ENCODE measurements at places on chromosomes 5 and 9. TPM values are rescaled to one million over a fixed set of nuclear protein-coding genes. Genes with fewer than 3 reads are reported as not detected.
A peak's percentile ranks its signal among the peaks of the same experiment; 100 is the strongest.

The SVEP1 gene
- 28.5 TPM for total RNA-seq

- no peaks in the 10 kb centered on the region for H3K27me3 ChIP-seq
- H3K27ac ChIP-seq, result no peak overlapping the region
- H3K4me1 ChIP-seq, result no peaks in the 10 kb centered on the region
These were observed 66.4 kb upstream of the PIK3R1 start for GRCh38 chr5:68149189-68149588.

The LCN1 gene
- total RNA-seq, result not detected

The TNC gene
- 28.4 TPM for total RNA-seq

DNA sequence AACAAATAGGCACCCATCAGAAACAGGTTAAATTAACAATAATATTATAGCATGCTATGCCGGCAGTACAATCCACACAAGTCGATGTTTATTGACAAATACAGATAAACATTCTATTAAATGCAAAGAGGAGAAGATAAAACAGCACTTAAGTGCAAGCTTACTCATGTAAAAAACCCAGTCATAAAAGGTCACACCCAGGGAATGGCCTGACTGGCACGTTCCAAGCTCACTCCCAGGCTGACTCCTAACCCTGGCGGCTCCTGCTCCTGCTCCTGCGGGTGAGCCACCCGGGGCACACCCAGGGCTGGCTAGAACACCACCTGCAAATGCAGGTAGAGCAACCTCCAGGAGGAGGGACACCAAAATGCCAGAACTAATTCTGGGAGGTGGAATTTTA lies 66.9 kb downstream of the SEMA4D start:
- no peak overlapping the region for H3K27ac ChIP-seq
- H3K4me1 ChIP-seq, result peaks cover 45% of the 10 kb centered on the region
- H3K4me3 ChIP-seq, result no peak overlapping the region
- H3K36me3 ChIP-seq, result peaks cover 3% of the 10 kb centered on the region
- no peak for DNase-seq
- no peaks in the 10 kb centered on the region for H3K27me3 ChIP-seq

The PHF24 gene
- 0.09 TPM for total RNA-seq

GRCh38 chr5:17305017-17305416 lies 87.6 kb downstream of the BASP1 start:
- peaks cover 3% of the 10 kb centered on the region for H3K4me1 ChIP-seq
- no peaks in the 10 kb centered on the region for H3K27me3 ChIP-seq
- no peak for DNase-seq
- H3K36me3 ChIP-seq, result no peaks in the 10 kb centered on the region
- H3K27ac ChIP-seq, result no peak overlapping the region

The SPATA31D4 gene
- total RNA-seq, result not detected

DNA sequence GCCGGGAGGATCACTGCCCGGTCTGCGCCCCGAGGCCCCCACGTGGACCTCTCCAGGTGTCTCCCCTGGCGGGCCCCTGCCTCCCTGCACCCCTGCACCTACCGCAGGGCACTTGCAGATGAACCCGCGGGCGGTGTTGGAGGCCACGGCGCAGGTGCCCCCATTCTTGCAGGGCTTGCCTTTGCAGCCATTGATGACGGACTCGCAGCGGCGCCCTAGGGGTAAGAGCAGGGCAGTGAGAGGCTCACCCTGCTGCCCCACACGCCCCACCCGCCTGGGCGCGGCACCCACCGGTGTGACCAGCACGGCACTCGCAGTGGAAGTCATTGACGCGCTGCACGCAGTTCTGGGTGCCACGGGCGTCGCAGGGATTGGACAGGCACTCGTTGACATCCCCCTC lies 23.6 kb upstream of the SEC16A start:
- DNase-seq, result no peak
- H3K4me3 ChIP-seq, result no peak overlapping the region
- peaks cover 11% of the 10 kb centered on the region for H3K4me1 ChIP-seq

DNA sequence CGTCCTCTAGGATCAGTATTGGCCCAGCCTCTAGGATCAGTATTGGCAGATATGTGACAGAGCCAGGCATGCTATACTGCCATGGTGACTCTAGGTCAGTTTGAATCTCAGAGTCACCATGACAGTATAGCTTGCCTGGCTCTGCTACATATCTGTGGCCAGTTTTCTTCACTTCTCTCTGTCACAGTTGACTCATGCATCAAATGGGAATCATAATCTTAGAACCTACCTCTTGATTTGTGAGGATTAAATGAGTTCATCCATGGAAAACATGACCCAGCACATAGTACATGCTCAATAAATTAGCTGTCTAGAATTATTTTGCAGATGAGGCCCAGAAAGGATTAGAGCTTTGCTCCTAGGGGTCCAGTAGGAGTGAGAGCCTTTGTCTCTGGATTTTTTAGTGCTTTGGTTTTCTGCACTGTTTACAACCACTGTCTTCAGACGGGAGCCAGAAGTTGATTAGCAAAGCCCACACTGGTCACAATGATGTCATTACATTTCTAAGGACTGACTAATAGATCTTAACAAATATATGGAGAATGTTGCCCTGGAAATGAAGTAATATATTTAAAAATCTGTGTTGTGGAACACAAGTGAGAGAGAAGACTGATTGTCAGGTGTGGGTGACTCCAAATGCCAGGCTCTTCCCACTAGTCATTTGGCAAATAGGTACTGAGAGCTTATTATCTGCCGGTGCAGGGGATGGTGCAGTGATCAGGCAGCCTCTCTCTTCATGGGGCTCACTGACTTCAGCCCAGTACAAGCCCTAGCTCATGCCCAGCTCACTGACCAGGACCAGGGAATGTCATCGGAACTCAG lies 76.0 kb downstream of the COL15A1 start:
- H3K36me3 ChIP-seq, result peaks cover 69% of the 10 kb centered on the region
- no peaks in the 10 kb centered on the region for H3K27me3 ChIP-seq
- DNase-seq, result peak; percentile 58
- H3K4me3 ChIP-seq, result no peak overlapping the region

DNA sequence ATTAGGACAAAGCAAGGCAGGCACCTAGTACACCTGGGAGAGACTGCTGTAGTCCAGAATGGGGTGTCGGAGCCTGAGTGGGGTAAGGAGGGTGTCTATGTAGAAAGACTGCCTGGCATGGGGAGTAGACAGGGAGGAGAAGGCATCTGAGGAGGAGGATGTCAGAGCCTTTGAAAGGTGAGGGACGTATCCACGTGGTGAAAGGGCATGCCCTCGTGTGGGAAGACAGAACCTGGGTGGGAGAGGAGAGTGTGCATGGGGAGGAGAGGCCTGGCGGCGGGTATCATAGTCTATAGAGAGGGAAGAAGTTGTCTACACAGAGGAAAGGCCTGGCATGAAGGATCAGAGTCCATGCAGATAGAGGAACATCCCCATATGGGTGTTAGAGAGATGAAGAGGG lies 91.8 kb downstream of the NDFIP1 start:
- no peaks in the 10 kb centered on the region for H3K4me1 ChIP-seq
- no peak overlapping the region for H3K27ac ChIP-seq
- H3K36me3 ChIP-seq, result no peaks in the 10 kb centered on the region
- DNase-seq, result no peak

The LMAN2 gene
- 85.3 TPM for total RNA-seq

DNA sequence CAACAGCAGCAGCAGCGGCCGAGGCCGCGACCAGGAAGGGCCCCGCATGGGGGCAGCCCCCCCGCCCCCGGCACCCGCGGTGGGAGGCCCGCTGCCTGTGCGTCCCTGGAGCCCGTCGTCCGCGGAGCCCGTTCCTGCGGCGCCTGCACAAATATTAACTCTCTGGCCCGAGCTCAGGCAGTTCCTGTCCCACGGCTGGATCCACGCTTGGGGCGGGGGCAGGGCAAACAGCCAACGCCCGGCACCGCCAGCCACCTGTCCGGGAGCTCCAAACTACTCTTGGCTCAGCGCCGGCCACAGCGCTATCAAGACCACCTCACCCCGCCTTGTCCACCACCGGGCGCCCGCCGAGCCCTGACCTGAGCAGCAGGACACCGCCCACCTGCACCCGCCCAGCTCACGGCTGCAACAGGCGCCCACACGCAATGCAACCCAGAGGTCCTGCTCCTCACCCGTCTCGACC lies at the start of gene LRRC26:
Gene LRRC26, minus strand, starts transcription at position 156 of the 463 bp plus-strand sequence. Its CDS starts 108 bp downstream, at position 48.
- no peak for DNase-seq
- no peaks in the 10 kb centered on the region for H3K36me3 ChIP-seq
- H3K27me3 ChIP-seq, result peaks cover 81% of the 10 kb centered on the region
- no peak within 1 kb of the TSS for H3K4me3 ChIP-seq
- no peak within 1 kb of the TSS for H3K27ac ChIP-seq

DNA sequence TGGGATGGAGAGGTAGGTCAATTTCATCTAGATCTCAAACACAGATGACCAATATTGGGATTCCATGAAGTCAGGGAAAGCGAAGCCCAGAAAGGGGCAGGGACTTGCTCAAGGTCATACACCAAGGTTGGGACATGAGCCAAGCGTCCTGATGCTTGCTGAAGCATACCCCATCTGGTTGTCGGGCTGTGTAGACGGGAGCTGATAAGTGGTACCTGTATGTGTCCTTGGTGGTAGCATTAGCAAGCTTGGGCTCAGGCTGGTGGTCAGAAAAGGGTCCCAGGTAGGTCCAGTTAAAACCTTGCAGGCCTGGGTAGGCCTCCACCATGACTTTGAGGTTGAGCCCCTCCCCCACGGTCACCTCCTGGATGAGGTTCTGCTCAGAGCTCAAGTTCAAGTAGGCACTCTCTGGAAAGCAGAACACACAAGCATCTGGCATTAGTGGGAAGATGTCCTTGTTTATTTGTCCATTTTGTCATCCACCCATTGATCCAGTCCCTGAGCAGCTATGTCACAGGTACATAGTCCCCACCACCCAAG lies 13.2 kb downstream of the CSF1R start:
- H3K27me3 ChIP-seq, result no peaks in the 10 kb centered on the region
- no peak for DNase-seq
- peaks cover 13% of the 10 kb centered on the region for H3K4me1 ChIP-seq
- no peak overlapping the region for H3K4me3 ChIP-seq

GRCh38 chr5:6525910-6526309 lies 77.3 kb downstream of the UBE2QL1 start:
- H3K36me3 ChIP-seq, result no peaks in the 10 kb centered on the region
- DNase-seq, result no peak
- peaks cover 2% of the 10 kb centered on the region for H3K27me3 ChIP-seq
- no peak overlapping the region for H3K27ac ChIP-seq
- no peaks in the 10 kb centered on the region for H3K4me1 ChIP-seq

All from muscle of leg (tissue), 16 donors.